ENCODE measurements at places on chromosomes 12 and 14.

DNA sequence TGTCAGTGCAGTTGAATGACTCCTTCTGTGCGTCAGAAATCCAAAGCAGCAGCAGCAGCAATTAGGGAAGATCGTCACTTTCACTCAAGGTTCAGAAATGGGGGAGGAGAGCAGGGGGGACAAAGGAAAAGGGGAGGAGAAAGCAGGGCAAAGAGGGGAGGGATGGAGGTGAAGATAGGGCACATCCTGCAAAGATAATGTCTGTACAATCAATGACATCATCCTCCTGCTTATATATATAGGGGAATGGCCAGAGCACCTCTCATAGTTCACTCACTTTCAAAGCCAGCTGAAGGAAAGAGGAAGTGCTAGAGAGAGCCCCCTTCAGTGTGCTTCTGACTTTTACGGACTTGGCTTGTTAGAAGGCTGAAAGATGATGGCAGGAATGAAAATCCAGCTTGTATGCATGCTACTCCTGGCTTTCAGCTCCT, at the start of gene NTS:
Gene NTS (plus strand): TSS at position 265 of the 431 bp plus-strand sequence. CDS start 109 bp downstream, at position 374.
- no peak within 1 kb of the TSS for H3K27ac ChIP-seq
- H3K36me3 ChIP-seq: no peaks in the 10 kb centered on the region
- no peaks in the 10 kb centered on the region for H3K4me1 ChIP-seq
- no peaks in the 10 kb centered on the region for H3K27me3 ChIP-seq
- H3K4me3 ChIP-seq: no peak within 1 kb of the TSS
- no peak for DNase-seq

GRCh38 chr12:20232931-20233675, 135.2 kb upstream of the PDE3A start:
- H3K27ac ChIP-seq: no peak overlapping the region
- no peaks in the 10 kb centered on the region for H3K4me1 ChIP-seq
- H3K27me3 ChIP-seq: no peaks in the 10 kb centered on the region
- no peak overlapping the region for H3K4me3 ChIP-seq

- H3K27me3 ChIP-seq: no peaks in the 10 kb centered on the region
- H3K27ac ChIP-seq: peak overlapping the region; percentile 8
- H3K36me3 ChIP-seq: peaks cover 8% of the 10 kb centered on the region
- DNase-seq: no peak
- no peak overlapping the region for H3K4me3 ChIP-seq
Measured at GRCh38 chr12:96371138-96371789, 29.0 kb downstream of the CDK17 start.

DNA sequence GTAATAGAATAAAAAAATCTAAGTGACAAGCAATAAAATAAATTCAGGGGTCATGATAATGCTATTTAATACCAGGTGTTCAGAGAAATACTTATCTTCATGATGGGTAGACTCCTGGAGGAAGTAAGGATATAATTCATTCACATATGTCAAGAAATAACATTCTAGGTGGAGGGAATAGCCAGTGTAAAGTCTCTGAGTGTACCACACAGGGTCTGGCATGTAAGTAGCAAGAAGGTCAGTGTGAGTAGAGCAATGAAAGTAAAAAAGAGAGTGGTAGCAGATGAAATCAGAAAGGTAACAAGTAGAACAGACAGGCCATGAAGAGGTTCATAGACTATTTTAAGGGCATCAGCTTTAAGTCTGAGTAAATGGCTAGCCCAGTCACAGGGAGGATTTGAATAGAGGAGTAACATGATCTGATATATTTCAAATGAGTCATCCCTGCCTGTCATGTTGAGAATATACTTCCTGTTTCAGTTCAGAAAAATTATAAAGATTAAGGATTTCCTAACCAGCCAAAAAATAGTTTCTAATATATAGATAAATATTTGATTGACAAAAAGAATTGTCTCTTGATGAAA, 519.9 kb downstream of the C12orf50 start:
- H3K4me1 ChIP-seq: no peaks in the 10 kb centered on the region
- H3K27me3 ChIP-seq: no peaks in the 10 kb centered on the region
- no peak for DNase-seq
- no peaks in the 10 kb centered on the region for H3K36me3 ChIP-seq
- H3K27ac ChIP-seq: no peak overlapping the region
- no peak overlapping the region for H3K4me3 ChIP-seq

DNA sequence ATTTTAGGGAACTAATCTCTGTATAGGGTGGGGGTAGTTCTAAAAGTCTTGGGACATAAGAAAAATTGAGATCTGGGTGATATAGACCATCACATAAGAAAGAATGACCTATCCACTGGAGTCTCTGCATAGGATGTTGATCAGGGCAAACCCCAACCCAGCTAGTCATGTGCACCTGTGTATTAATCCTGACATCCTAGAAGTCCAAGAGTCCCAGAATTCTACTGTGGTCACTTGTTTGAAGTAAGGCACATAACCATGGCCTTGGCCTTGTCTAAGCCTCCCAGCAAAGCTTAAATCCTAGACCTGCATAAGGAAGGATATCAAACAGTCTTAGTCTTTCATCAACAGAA, 334.1 kb upstream of the DCN start:
- no peak overlapping the region for H3K27ac ChIP-seq
- DNase-seq: no peak
- no peak overlapping the region for H3K4me3 ChIP-seq
- peaks cover 6% of the 10 kb centered on the region for H3K4me1 ChIP-seq
- peaks cover 2% of the 10 kb centered on the region for H3K27me3 ChIP-seq

DNA sequence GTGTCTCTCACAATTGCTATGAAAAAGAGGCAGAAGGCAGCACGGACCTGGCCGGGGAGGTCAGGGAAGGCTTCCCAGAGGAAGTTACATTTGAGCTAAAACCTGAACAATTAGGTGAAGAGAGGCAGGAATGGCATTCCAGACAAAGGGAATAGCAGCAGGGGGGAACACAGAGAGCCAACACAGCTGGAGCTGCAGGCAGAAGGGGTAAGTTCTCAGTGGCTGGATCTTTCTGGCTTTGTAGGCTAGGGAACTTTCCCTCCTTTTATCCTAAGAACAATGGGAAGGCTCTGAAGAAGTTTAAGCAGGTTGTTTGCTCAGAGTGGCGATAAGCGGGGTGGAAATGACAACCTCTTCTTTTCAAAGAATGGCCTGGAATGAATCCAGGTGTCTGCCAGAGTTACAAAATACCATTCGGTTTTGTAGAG, 100.0 kb downstream of the PRIMA1 start:
- H3K27me3 ChIP-seq: peaks cover 56% of the 10 kb centered on the region
- H3K27ac ChIP-seq: no peak overlapping the region
- DNase-seq: no peak
- no peaks in the 10 kb centered on the region for H3K36me3 ChIP-seq

DNA sequence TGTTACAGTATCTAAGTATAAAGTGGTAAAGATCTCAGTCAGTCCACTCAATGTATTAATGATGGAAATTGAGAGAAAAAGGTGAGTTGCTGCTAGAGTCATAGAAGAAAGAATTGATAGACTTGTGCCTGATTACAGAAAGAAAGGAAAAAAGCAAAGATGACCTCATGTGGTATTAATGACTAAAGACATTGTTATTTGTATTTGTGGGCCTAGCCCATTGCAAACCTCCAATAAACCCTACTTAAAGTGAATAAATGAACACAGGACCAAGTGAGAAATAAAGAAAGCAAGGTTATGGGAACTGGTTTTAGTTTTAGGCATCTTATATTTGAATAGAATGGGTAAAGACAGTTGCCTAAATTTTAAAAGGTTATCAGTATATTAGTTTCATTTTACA, 105.5 kb downstream of the SYT1 start:
- H3K4me3 ChIP-seq: no peak overlapping the region
- no peak overlapping the region for H3K27ac ChIP-seq
- H3K27me3 ChIP-seq: no peaks in the 10 kb centered on the region
- H3K4me1 ChIP-seq: no peaks in the 10 kb centered on the region
- H3K36me3 ChIP-seq: no peaks in the 10 kb centered on the region

GRCh38 chr14:70269582-70269981, 80.8 kb upstream of the SLC8A3 start:
- H3K36me3 ChIP-seq: no peaks in the 10 kb centered on the region
- no peaks in the 10 kb centered on the region for H3K4me1 ChIP-seq
- H3K4me3 ChIP-seq: no peak overlapping the region
- no peak overlapping the region for H3K27ac ChIP-seq
- peaks cover 24% of the 10 kb centered on the region for H3K27me3 ChIP-seq

- no peaks in the 10 kb centered on the region for H3K36me3 ChIP-seq
- H3K27ac ChIP-seq: no peak overlapping the region
- no peak overlapping the region for H3K4me3 ChIP-seq
- H3K27me3 ChIP-seq: peaks cover 18% of the 10 kb centered on the region
- no peak for DNase-seq
- H3K4me1 ChIP-seq: no peaks in the 10 kb centered on the region
Measured at GRCh38 chr12:131357920-131358319, 353.0 kb upstream of the SFSWAP start.

- no peak overlapping the region for H3K27ac ChIP-seq
- no peaks in the 10 kb centered on the region for H3K27me3 ChIP-seq
- H3K4me1 ChIP-seq: no peaks in the 10 kb centered on the region
- no peaks in the 10 kb centered on the region for H3K36me3 ChIP-seq
- H3K4me3 ChIP-seq: no peak overlapping the region
Measured at GRCh38 chr12:130127532-130127911, 34.7 kb upstream of the FZD10 start.

DNA sequence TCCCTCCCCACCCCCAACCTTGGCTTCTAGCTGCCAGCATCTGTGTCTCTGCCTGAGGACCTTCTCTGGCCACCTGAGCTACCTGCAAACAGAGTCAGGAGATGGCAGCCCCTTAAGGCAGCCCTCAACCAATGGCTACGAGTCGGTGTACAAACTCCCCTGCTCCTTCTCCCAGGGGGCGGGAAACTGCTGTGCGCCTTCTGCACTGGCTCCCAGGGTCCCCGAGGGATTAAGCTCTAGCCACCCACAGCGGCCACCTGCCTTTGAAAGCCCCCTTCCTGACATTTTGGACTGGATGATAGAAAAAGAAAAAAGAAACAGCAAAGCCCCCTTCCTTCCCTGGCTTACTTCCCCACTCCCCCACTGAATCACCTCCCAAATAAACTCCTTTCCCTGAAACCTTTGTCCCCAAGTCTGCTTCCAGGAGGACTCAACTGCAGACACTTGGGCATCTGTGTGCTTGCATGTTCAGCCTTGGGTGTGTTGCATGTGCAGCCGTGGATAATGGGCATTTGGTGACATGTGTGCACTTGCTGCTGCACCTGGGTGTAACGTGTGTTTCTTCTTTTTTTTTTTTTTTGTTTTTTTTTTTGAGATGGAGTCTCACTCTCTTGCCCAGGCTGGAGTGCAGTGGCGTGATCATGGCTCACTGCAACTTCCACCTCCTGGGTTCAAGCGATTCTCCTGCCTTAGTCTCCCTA, 6.0 kb downstream of the SDS start:
- DNase-seq: no peak
- no peaks in the 10 kb centered on the region for H3K4me1 ChIP-seq
- no peak overlapping the region for H3K4me3 ChIP-seq
- H3K27ac ChIP-seq: no peak overlapping the region
- H3K27me3 ChIP-seq: peaks cover 11% of the 10 kb centered on the region

- H3K4me1 ChIP-seq: no peaks in the 10 kb centered on the region
- no peak for DNase-seq
- H3K36me3 ChIP-seq: no peaks in the 10 kb centered on the region
- H3K27me3 ChIP-seq: no peaks in the 10 kb centered on the region
- no peak overlapping the region for H3K27ac ChIP-seq
Measured at GRCh38 chr14:29217813-29218450, 451.3 kb downstream of the FOXG1 start.

GRCh38 chr14:56224691-56225681, 106.8 kb downstream of the PELI2 start:
- H3K4me3 ChIP-seq: no peak overlapping the region
- peaks cover 4% of the 10 kb centered on the region for H3K36me3 ChIP-seq
- H3K27me3 ChIP-seq: no peaks in the 10 kb centered on the region
- H3K27ac ChIP-seq: no peak overlapping the region
- no peak for DNase-seq

DNA sequence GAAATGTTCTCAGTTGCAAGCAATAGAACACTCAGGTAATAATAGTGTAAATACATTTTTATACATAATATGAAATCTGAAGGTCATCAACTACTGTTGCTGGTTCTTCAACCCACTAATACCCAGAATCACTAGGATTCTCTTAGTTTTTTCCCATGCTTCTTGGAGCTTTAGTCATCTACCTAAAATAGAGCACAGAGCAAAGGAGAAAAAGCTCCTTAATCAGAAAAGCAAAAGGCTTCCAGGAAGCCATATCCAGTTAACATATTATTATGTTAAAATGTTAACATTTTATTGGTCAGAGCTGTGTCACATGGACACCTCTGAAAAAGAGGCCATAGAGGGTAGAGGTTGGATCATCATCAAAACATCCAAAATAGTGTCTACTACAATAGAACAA, 57.0 kb downstream of the CCER1 start:
- H3K4me1 ChIP-seq: no peaks in the 10 kb centered on the region
- peaks cover 7% of the 10 kb centered on the region for H3K27me3 ChIP-seq
- no peaks in the 10 kb centered on the region for H3K36me3 ChIP-seq
- H3K27ac ChIP-seq: no peak overlapping the region

GRCh38 chr14:38209572-38210557, 2.2 kb downstream of the SSTR1 start:
- peak overlapping the region; percentile 35 for H3K4me3 ChIP-seq
- H3K27me3 ChIP-seq: peaks cover 70% of the 10 kb centered on the region
- H3K36me3 ChIP-seq: no peaks in the 10 kb centered on the region
- H3K27ac ChIP-seq: no peak overlapping the region
- DNase-seq: peak; percentile 38
- H3K4me1 ChIP-seq: peaks cover 31% of the 10 kb centered on the region

GRCh38 chr14:96260341-96260821, 4.4 kb downstream of the BDKRB1 start:
- DNase-seq: no peak
- H3K36me3 ChIP-seq: no peaks in the 10 kb centered on the region
- H3K4me3 ChIP-seq: no peak overlapping the region
- peaks cover 21% of the 10 kb centered on the region for H3K27me3 ChIP-seq
- H3K27ac ChIP-seq: no peak overlapping the region

DNA sequence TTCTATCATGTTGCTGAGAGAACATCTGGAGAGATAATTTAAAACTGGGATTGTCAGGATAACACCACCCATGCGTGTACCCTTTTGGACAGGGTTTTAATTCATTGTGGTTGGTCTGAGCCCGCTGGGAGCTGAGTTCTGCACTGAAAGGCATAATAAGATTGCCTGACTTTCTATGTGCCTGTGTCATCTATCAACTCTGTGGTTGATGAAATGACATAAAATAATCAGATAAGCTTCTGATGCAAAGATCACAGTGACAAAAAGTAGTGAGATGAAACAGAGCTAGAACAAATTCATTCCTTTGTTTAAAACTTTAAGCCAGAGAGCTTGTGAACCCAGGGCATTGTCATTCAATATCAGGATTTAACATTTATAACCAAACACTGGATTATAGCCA, 98.7 kb downstream of the BBS10 start:
- H3K4me1 ChIP-seq: no peaks in the 10 kb centered on the region
- H3K27ac ChIP-seq: no peak overlapping the region
- H3K36me3 ChIP-seq: no peaks in the 10 kb centered on the region

GRCh38 chr12:716506-716905, 35.9 kb upstream of the WNK1 start:
- H3K36me3 ChIP-seq: no peaks in the 10 kb centered on the region
- H3K4me3 ChIP-seq: peak overlapping the region; percentile 5
- peak overlapping the region; percentile 75 for H3K27ac ChIP-seq
- DNase-seq: peak; percentile 54
